Stimulated activated CD4-positive, alpha-beta T cell treated with anti-CD3 and anti-CD28 coated beads, Interleukin-12 subunit alpha, Interleukin-12 subunit beta, amount 100 ng/mL, for 48 hours (primary cell): ENCODE measurements at places on chromosomes 12 and 14.

- no peak for DNase-seq
These were observed 31.9 kb downstream of the KSR2 start for GRCh38 chr12:117936722-117937484.

DNA sequence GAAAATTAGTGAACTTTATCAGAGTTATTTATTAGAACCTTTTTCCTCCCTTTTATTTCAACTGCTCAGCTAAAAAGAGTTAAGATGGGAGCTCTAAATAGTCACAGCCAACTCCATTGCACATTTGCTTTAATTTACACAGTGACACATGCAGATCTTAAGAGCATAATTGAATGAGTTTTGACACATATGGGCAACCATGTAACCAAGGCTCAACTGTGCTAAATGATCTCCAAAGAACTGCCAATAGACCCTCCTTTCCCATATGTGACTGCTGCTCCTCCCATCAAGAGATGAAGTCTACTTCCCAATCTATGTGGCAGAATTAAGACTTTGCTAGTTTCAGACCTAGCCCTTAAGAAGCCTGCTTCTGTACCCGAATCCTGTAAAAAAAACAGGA, 960.0 kb downstream of the BCL11B start:
- DNase-seq: no peak

GRCh38 chr12:71178162-71178561, 20.4 kb upstream of the TSPAN8 start:
- DNase-seq: no peak

DNA sequence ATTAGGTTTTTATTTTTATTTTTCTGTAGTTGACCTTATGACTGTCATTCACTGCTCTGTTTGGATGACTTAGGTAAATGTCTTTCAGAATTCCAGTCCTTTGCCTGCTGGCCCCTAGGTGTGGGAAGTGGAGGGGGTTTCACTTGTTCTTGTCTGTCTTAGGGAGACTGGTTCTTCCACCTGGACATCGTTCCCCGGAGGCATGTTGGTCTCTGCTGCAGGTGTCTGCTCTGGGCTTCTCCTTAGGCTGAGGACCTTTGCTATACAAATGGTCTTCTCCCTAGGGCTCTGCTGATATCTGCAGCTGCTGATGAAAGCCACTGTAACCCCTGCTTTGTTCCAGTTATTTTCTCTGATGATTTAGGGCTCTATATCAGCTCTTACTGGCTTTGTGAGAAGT, 97.1 kb downstream of the OTOGL start:
- no peak for DNase-seq

DNA sequence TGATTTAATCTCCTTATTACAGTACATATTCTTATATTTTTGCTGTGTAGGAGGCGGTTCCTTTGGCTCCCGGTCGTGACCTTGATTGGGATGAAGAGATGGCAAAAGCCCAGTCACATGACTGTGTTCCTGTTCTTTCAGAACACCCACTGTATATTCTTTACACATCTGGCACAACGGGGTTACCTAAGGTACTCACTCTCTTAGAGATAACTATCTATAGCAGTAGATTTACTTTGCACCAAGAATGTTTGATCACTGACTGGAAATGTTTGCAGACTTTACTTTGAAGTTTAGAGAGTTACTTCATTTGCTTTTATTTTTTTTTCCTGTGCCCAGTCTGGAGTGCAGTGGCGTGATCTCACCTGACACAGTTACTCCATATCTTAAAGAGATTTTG, 65.2 kb downstream of the ACSS3 start:
- DNase-seq: no peak

- DNase-seq: no peak
These were observed 13.6 kb downstream of the BCL11B start for GRCh38 chr14:99258341-99258861.
